Ammon's horn (tissue), 1 donor: ENCODE measurements at places on chromosomes 7 and 10.
A peak's percentile ranks its signal among the peaks of the same experiment; 100 is the strongest.

DNA sequence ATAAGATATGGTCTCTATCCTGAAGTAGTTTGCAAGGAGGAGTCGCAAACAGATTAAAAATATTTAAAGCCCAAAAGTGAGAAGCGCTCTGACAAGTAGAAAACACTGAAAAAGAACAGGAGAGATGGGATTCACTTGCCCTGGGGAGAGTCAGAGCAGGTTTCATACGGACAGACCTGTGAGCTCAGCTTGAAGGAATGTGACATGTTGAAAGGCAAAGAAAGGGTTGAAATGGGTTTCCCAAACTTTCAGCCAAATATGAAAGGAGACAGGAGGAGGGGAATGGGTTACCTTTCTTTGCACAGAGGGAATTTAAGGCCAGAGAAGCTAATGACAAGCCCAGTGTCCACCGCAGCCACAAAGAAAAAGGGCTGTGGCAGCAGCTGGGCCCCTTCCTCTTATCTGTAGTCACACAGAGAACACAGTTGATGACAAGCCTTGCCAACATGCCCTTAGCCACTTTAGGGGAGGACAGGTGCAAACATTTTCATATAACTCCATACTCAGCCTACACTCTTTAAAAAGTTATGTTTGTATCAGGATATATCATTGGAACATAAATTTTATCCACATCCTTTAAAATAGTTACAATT, 14.9 kb downstream of the HOXA1 start:
- DNase-seq, result no peak

GRCh38 chr7:30308389-30308788, 24.0 kb downstream of the ZNRF2 start:
- DNase-seq, result no peak

DNA sequence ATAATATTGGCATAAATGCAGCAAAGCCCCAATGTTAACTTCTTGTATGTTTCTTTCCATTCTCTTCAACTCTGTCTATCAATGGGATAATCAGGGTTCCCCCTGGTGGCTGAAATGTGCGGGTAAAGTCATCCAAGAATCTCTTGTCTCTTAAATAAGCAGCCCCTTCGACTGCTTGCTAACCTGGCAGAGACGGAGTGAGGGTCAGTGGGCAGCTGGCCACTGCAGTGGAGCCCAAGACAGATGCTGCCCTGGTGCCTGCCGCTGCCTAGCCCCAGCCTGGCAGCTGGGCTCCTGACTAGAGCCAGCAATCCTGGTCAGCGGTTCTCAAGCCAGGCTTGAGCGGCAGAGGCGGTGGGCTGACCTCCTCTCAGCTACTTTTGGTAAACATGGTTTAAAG, 248.9 kb downstream of the COBL start:
- peak; percentile 72 for DNase-seq

DNA sequence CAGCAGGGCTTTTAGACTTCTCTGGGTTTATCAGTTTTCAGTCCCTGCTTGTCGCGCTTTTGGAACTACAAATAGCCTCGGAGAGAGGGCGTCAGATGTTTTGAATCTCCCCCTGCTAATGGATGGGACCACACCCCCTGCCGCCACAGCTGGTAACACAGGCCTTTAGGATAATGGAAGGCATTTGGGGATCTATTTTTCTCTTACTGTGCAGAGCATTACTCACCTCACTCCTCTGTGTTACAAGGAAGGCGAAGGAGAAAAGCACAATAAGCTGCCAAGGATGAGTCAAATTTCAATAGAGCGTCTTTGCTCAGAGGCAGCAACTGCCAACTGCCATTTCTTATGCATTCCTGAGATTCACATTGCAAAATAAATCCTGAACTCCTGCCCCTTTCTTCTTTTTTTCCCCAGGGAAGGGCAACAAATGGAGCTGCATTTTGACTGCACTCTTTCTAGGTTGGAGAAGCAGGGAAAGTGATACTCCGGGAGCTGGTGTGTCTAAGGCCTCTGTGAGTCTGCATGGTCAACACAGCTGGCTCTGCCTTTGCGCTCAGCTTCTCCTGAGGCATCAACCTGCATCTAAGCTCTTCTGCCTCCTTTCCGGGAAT, 31.5 kb upstream of the SMNDC1 start:
- DNase-seq, result peak; percentile 17

GRCh38 chr7:140989068-140989467, 25.7 kb downstream of the MRPS33 start:
- no peak for DNase-seq

DNA sequence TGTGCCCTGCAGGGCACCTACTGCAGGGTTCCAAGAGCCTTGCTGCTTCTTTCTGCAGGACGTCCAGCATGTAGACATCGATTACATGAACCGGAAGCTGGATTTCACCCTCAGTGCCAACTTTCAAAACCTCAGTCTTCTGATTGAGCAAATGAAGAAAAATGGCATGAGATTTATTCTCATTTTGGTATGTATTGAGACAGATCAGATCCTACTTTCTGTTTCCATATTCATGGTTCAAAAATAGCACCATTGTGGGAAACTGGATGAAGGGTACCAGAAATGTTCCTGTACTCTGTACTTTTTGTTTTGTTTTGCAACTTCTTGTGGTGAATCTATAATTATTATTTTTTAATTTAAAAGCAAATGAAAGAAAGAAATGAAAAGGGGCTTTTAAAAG, 64.1 kb downstream of the MGAM2 start:
- DNase-seq, result no peak

DNA sequence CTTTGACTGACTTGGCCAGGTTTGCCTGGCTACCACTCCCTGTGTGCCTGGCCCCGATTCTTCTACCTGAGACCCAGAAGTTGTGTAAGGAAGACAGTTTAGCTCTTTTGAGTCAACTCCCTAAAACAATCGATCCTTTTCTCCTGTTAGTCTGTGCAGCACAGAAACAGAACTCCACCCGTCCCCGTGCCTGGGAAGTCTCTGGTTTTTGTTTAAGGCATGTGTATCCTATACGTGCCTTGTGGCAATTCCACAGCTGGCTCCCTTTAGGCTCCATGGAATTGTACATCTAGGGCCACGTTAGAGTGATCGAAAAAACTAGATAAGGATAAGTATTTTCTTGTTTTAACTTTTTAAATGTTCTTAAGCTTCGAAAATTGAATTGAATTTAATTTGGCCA, 131.6 kb downstream of the BICC1 start:
- no peak for DNase-seq
